ENCODE measurements at places on chromosomes 7 and 10. TPM values are rescaled to one million over a fixed set of nuclear protein-coding genes. Genes with fewer than 3 reads are reported as not detected.

DNA sequence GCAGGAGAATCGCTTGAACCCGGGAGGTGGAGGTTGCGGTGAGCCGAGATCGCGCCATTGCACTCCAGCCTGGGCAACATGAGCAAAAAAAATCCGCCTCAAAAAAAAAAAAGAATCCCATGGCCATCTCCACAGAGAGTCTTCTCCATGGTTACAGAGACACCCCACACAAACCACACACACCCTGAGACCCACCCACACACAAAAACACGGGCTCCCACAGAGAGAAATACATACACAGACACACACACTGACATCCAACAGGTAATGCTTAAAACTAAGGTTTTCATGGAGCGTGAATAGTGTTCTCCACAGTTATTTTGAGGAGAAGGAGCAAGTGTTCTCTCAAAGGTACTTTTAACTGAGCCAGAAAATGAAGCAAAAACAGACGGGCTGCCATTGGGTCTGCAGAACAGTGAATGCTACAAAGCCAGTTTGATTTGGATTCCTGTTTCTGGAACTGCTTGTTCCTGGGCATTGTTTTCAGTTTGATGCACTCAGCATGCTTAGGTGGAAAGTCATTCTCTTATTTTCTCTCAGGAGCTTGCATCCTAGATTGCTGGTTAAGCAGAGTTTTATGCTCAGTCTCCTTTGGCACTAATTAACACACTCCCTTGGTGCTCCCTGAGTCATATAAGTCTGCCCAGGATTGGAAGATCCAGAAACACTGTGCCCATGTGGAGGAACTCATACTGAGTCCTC lies 15.4 kb downstream of the AHCYL2 start:
- no peak for DNase-seq

Gene EN2
- 0.24 TPM for polyA plus RNA-seq

Gene CSTF2T
- 41.6 TPM for polyA plus RNA-seq

GRCh38 chr10:59384761-59385160 lies 22.4 kb upstream of the FAM13C start:
- no peak for DNase-seq
